ENCODE measurements at places on chromosomes 13 and 19.

GRCh38 chr19:15296353-15296752, 36.0 kb downstream of the BRD4 start:
- no peak for DNase-seq

DNA sequence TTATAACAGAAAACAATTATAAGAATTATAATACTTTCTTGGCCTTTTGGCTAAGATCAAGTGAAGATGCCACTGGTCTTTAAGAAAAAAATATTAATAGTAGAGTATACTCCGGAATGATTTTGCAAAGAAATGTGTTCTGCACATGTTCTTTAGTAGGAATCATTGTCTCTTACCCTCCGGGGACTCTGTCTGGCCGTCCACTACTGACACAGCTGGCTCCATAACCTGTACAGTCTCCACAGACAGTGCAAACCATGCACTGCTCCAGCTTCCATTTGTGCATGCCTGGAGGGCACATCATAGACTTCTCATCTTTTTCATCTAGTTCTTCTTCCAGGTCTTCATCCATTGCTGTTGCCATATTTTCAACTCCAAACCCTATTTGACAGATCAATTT, 75.9 kb downstream of the MYCBP2 start:
- no peak for DNase-seq

GRCh38 chr13:98521461-98522247, 55.3 kb downstream of the STK24 start:
- DNase-seq, result no peak

- no peak for DNase-seq
Measured at GRCh38 chr13:37534676-37535075, 63.9 kb downstream of the POSTN start.

DNA sequence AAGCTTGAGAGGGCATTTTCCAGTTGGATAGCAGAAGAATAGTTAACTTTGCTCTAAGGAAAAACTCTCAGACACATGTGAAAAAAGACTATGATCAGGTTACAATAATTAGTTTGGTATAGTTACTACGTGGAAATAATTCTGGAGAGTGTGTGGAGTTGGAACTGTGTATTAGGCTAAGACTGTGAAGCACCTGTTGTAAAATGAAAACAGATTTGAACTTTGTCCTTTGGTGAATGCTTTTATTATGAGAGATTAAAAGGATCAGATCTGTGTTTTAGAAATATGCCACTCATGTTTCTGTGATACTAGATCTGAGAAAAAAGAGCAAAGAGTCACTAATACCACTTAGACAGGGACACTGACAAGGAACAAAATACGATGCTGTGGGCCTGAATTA, 807.5 kb upstream of the ATXN8OS start:
- DNase-seq, result no peak

GRCh38 chr13:91572944-91573598, 174.7 kb downstream of the GPC5 start:
- DNase-seq, result peak; percentile 13

- peak; percentile 68 for DNase-seq
Measured at GRCh38 chr19:33394006-33394722, 20.7 kb downstream of the CEBPG start.

- no peak for DNase-seq
Measured at GRCh38 chr19:40682431-40682964, 8.0 kb downstream of the NUMBL start.

GRCh38 chr13:108508263-108508662, 121.1 kb upstream of the MYO16 start:
- peak; percentile 59 for DNase-seq

DNA sequence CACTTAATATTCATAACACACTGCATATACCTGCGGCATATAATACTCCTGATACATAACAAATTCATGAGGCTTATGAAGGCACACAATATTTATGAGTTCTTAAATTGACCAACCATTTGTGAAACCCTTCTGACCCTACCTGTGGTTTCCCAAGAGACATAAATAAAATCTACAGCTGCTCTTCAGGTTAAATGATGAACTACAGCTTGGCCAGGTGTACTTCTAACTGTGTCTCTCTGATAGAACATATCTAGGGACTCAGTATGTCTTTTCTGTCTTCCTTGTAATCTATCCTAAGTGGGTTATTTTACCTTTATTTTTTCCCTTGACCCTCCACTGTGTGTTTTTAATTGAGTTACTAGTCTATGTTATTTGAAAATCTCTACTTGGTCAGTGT, 189.9 kb upstream of the UFM1 start:
- no peak for DNase-seq

- no peak for DNase-seq
Measured at GRCh38 chr19:23882493-23882892, 32.2 kb upstream of the ZNF726 start.

GRCh38 chr19:47730910-47731309, 14.4 kb upstream of the NOP53 start:
- no peak for DNase-seq

GRCh38 chr13:97139691-97140090, 82.4 kb upstream of the MBNL2 start:
- no peak for DNase-seq

DNA sequence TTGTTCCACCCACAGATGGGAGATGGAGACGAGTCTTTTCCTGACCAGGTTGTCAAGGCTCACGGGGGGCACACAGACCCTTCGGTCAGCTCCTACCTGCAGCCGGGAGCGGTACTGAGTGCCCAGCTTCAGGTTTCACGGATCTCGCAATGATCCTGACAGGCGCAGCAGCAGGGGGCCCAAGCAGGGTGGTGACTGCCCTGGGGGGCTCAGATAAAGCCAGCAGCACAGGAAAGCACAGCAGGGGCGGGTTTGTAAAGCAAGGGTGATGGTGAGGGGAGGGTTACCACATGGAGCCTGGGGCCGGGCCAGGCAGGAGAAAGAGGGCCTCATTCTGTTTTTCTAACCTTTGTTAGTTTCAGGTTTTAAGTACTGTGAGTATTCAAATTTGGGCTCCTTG, 41.7 kb upstream of the ATP11A start:
- DNase-seq, result no peak

- no peak for DNase-seq
Measured at GRCh38 chr13:42119875-42120274, 71.4 kb downstream of the DGKH start.

DNA sequence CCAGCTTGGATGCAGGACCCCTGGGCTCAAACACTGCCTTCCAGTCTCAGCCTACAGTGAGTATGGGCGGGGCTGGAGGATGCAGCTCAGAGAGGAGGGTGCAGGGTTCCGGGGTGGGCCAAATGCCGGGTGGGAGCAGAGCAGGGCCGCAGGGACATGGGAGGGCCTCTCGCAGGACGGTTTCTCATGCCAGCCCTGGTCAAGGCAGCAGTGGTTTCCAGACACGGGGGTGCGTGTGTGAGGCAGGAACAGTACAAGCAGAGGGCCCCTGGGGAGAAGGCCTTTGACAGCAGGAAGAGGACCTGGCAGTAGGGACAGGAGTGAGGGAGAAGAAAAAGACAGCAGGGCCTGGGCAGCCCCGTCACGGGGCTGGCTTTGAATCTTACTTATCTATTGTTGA, 34.1 kb downstream of the CRTC1 start:
- DNase-seq, result no peak

GRCh38 chr19:30226464-30227011, 145.6 kb upstream of the ZNF536 start:
- no peak for DNase-seq

GRCh38 chr13:92414851-92415250, 811.8 kb upstream of the GPC6 start:
- no peak for DNase-seq

- DNase-seq, result peak; percentile 60
Measured at GRCh38 chr13:25977216-25977615, 74.6 kb downstream of the SHISA2 start.

DNA sequence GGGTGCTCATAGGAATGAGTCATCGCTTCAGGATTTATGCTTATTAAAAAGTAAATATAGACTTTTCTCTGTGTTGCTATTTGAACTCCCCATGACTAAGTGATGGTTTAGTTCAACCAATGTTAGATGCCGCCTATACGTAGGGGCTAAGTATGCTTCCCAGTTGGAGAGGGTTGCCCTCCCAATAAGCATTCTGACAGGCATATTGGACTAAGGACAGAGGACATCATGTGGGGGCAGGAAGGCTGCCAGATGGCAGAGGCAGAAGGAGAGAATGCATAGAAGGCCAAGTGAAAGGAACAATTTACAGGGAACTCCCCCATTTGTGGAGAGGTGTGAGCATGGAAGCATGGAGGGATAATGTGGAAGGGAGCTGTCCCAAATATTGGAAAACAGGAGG, 318.4 kb upstream of the OBI1 start:
- DNase-seq, result no peak

- no peak for DNase-seq
Measured at GRCh38 chr13:75776550-75776949, 140.4 kb downstream of the LMO7 start.

DNA sequence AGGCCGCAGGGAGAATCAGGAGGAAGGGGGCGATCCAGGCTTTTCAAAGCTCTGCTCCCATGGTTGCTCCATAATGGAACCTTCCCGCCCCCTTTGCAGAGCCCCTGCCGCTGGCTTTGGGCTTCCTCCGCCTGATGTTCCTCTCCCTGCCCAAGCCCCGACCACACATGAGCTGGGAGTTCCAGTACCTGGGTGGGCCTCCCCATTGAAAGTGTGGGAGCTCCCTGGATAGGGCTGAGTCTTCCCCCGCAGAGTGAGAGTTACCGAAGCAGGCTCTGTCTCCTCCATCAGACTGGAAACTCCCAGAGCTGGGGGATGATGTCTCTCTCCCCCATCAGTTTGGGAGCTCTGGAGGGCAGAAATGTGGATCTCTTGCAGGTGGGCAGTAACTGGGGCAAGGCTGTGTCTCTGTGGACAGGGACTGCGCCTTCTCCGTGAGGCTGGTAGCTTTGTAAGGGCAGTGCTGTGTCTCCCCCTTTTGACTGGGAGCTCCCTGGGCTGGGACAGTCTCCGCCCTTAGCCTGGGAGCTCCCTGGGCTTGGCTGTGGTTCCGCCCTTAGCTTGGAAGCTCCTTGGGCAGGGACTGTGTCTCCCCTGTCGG, 722 bp downstream of the DCAF15 start:
- peak; percentile 79 for DNase-seq

- DNase-seq, result no peak
Measured at GRCh38 chr19:11446271-11446651, 10.8 kb downstream of the PRKCSH start.

GRCh38 chr19:39582442-39582841, 19.9 kb upstream of the LGALS13 start:
- DNase-seq, result no peak

- no peak for DNase-seq
Measured at GRCh38 chr13:79806821-79807220, 325.9 kb downstream of the NDFIP2 start.

DNA sequence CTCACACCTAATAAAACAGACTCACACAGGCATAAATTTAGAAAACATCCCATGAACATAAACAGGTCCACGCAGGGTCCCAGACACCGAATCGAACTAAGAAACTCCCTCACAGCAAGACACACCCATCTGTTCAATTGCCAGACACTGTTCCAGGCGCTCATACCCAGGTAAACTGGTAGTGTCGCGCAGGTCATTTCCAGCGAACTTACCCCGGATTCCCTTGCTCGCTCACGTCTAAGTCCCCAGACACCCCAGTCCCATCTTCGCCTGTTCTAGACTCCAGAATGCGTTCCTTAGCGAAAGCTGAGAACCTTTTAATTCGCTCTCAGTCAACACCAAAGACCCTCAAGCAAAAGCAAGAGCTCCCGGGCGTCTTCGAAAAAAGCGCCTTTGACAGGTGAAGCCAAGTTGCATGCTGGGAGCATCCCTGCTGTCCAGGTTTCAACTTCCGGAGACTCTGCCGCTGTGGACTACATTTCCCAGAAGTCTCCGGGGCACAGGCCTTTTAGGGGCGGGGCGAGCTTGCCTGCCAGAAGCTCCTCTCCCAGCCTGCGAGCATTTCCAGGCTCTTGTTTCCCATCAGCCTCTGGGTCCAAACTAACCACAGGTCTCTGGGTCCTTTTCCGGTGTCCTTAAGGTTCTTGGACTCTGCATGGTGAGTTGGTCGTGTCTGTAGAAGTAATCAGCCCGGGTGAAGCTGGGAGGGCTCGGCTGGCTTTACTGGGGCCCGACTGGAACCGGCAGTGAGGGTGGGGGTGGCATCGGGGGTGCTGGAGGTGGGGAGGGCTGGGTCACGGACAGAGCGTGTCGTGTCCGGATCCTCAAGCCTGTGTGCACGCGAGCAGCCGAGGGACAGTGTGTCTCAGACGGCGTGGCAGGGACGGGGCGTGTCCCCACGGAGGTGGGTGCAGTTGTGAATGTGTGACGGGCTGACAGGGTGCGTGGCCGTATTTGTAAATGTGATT, at the start of gene ZNF283:
TSS of gene ZNF283 (plus strand) at position 535 of the 968 bp plus-strand sequence. CDS start 6,184 bp downstream, outside the sequence.
- peak; percentile 93 for DNase-seq

- DNase-seq, result peak; percentile 77
Measured at GRCh38 chr13:106132216-106132615, 403.2 kb downstream of the EFNB2 start.

DNA sequence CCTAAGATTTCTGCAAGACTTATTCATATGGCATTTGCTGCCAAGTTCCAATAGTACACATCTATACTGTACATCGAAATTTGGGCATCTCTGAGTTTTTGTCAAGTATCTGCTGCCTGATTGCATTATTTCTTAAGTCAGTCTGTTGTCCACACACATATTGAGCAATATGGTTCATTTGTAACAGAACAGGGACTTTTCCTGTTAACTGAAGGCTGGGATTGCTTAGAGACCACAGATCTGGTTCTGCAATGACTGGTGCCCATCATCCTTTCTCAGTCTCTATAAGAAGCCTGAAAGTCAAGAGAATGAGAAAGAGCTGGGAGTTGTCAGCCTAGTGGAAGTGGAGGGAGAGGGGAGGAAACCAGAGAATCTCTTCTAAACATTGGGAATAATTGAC, 22.5 kb upstream of the MYCBP2 start:
- no peak for DNase-seq

GRCh38 chr19:46009530-46010510, 13.0 kb downstream of the PGLYRP1 start:
- peak; percentile 68 for DNase-seq

DNA sequence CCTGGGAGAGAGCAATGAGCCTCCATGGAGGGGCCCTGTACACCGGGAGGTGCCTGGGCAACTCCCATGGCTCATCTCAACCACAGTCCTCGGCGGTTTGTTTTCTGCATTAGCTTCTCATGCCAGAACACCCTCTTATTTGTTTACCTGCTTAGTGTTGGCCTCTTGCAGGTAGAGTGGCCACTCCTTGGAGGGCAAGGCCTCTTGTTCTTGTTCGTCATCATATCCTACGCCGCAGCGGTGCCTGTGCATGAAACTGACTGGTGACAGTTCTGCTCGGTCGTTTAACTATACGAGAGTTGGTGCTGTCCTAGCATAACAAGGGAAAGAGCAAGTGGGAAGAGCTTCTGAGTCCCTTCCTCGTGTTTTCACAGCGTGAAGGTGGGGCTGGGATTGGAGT, 40.5 kb upstream of the RNF113B start:
- DNase-seq, result no peak

DNA sequence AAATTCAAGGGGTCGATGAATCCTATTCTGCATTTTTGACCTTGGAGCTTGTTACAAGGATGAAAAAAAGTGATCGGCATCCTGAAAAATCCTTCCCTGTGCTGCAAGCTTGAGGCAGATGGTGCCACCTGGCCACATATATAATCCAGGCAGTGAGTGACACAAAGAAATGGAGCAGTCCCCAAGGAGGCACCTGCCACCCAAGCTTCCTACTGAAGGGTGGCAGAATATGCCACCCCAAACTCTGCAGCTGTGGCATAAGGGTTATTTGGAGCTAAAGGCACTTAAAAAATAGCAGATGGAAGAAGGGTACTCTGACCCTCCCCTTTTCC, 15.4 kb downstream of the TMEM272 start:
- no peak for DNase-seq

- no peak for DNase-seq
Measured at GRCh38 chr19:54882758-54883157, 8.7 kb downstream of the FCAR start.

All from epithelial cell of esophagus (primary cell).